H9 (cell line): ENCODE measurements at places on chromosomes 11 and 22.
A peak's percentile ranks its signal among the peaks of the same experiment; 100 is the strongest.

GRCh38 chr11:122998727-122999366, 17.2 kb upstream of the BSX start:
- no peak overlapping the region for H3K27ac ChIP-seq
- no peaks in the 10 kb centered on the region for H3K4me1 ChIP-seq
- no peaks in the 10 kb centered on the region for H3K36me3 ChIP-seq
- DNase-seq = no peak
- H3K4me3 ChIP-seq = no peak overlapping the region

DNA sequence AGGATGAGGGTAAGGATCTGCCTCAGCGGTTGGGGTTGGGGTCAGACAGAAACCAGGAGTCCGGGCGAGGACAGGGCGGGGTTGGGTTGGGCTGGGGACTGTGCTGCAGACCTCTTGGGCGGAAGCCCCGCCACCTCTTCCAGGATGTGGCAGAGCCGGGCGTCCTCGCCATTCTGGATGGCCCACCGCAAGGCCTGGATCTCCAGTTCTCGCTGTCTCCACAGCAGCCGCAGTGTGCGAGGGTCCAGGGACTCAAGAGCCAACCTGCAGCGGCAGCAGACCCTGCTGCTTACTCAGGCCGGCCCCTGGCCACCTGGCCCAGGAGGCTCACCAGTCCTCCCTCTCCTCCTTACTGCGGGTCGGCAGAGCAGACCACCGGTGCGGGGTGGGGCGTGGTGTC, 2.0 kb downstream of the LMNTD2 start:
- no peak overlapping the region for H3K4me3 ChIP-seq
- H3K27ac ChIP-seq = no peak overlapping the region
- no peaks in the 10 kb centered on the region for H3K4me1 ChIP-seq
- peaks cover 1% of the 10 kb centered on the region; the same call in 1 of the 2 replicates for H3K36me3 ChIP-seq
- H3K27me3 ChIP-seq = peaks cover 5% of the 10 kb centered on the region; the same call in 1 of the 2 replicates

DNA sequence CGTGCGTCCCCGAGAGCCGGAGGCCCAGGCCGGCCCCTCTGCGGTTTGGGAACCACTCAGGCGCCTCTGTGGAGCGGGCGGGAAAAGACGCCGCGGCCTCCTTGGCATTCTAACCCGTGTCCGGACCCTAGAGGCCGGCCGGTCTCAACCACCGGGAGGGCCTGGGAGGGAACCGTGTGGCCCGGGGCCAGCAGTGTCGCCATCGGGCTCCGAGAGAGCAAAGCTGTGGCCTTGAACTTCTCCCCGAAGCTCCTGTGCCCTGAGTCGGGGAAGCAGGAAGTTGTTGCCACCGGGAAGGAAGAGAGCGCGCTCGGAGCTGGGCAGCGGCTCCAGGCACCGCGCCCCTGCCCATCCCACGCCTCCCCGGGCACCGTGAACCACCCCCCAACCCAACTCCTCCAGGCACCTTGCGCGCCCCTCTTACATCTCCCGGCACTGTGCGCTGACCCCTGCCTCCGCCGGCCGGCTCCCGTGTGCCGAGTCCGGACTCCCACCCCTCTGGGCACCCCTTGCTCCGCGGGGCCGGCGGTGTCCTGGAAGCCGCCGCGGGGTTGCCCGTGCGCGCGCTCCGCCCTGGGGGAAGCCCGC, 80.0 kb upstream of the PPARA start:
- H3K27me3 ChIP-seq = peaks cover 6% of the 10 kb centered on the region; the same call in 1 of the 2 replicates
- H3K4me3 ChIP-seq = peak overlapping the region; percentile 80
- H3K36me3 ChIP-seq = no peaks in the 10 kb centered on the region
- peak; percentile 58 for DNase-seq
- H3K4me1 ChIP-seq = peaks cover 6% of the 10 kb centered on the region; the same call in 1 of the 2 replicates

- no peak for DNase-seq
- peaks cover 63% of the 10 kb centered on the region for H3K36me3 ChIP-seq
- no peak overlapping the region for H3K4me3 ChIP-seq
- no peak overlapping the region for H3K27ac ChIP-seq
These were observed 85.2 kb upstream of the SCUBE2 start for GRCh38 chr11:9176550-9176949.

DNA sequence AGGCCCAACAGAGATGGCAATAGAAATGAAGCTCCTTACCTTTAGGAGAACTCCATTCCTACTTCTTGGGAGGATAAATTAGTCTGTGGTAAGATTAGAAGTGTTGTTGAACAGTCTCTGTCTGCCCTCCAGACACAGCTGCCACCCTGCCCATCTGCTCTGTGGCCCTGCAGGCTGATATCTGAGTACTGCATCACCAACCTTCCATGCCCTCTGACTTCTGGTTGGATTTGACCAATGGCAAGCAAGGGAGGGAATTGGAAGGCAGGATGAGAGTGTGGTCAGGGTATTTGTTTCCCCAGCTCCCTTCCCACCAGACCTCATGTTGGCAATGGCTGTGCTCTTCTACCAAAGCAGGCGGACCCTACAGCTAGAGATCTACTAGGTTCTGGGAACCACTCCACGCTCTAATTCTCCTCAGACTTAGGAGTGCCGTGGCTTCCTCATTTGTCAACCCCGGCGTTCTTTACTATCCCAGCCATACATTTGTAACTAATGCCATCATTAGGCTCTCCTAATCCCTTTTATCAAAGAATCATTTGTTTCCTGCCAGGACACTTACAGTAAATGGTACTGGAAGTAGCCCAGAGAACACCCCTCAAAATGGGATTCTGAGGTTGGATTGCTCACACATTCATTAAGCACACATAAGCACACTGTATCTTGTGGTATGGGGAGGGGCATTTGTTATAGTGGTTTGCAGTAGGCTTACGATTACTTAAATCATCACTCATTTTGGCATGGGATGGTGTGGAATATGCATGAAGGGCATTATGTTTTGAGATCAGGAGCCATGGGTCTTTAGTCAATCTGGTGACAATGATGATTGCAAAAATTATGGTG, 35.4 kb upstream of the CD44 start:
- no peaks in the 10 kb centered on the region for H3K36me3 ChIP-seq
- H3K27me3 ChIP-seq = no peaks in the 10 kb centered on the region
- H3K27ac ChIP-seq = no peak overlapping the region
- no peak overlapping the region for H3K4me3 ChIP-seq
- no peak for DNase-seq
- no peaks in the 10 kb centered on the region for H3K4me1 ChIP-seq
